T-cell (primary cell): ENCODE measurements at places on chromosomes 16 and 17.
A peak's percentile ranks its signal among the peaks of the same experiment; 100 is the strongest.

DNA sequence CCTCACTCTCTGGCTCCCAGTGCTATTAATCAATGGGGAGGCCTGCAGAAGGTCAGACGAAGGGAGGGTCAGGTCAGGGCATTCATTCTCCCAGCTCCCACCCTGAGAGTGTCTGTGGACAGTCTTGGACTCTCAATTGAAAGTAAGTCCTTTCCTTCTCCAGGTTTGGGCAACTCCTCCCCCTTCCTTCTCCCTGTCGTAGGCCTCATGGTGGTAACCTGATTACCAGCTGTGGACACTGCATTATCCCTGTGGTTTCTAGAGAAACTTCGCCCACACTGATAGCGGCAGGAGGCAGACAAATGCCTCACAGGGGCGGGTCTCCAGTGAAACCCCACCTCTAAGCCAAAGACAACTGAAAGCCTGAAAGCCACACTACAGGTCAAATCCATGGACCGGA, 57.7 kb upstream of the SLC25A19 start:
- DNase-seq: no peak

DNA sequence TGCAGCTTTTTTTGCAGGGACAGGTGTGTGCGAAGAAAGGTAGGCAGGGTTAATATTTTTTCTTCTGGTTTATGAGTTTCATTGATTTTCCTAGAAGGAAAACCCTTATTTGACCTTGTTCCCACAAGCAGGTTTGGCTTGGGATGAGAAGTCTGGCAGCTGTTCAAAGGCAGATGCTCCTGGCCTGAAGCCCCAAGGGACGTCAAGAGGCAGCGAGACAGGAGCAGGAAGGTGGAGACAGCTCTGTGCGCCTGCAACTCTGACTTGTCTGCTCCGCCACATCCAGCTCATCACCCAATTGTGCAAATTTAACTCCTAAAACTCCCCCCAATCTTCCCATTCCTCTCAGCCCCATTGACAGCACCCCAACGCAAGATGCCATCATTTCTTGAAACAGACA, 136.8 kb upstream of the XYLT1 start:
- DNase-seq: no peak

GRCh38 chr16:2473446-2473926, 1.4 kb upstream of the TBC1D24 start:
- DNase-seq: no peak

DNA sequence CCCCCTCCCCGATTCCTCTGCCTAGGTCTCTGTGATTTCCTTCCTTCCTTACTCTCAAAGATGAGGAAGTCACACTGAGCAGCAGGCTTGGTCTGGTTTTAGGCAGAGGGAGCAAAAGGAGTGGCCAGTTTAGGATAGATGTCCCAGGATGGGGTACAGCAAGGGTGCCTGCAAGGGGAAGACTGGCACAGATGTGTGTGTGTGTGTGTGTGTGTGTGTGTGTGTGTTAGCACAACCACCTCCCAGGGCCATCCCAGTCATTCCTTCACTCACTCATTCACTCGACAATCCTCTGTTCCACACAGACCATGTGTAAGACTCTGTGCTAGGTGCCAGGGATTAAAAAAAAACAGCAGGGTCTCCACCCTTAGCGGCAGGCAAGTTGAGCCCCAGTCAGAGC, 35.9 kb downstream of the TMEM132E start:
- no peak for DNase-seq

- no peak for DNase-seq
Measured at GRCh38 chr16:49250689-49251088, 30.9 kb downstream of the CBLN1 start.

DNA sequence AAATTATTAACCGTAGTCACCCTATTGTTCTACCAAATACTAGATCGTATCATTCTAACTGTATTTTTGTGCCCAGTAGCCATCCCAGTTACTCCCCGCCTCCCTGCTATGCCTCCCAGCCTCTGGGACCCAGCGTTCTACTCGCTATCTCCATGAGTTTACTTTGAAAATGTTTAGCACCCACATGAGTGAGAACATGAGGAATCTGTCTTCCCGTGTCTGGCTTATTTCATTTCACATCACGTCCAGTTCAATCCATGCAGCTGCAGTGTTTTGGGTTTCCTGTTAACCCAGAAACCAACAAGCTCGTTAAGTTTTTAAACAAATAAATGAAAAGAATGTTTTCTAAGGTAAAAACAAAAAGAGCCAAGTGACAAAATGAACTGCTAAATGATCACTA, 82.1 kb downstream of the VPS53 start:
- DNase-seq: no peak

- no peak for DNase-seq
Measured at GRCh38 chr17:57195785-57196460, 60.4 kb upstream of the MSI2 start.

GRCh38 chr16:30184096-30184890, 891 bp downstream of the CORO1A start:
- DNase-seq: peak; percentile 83

DNA sequence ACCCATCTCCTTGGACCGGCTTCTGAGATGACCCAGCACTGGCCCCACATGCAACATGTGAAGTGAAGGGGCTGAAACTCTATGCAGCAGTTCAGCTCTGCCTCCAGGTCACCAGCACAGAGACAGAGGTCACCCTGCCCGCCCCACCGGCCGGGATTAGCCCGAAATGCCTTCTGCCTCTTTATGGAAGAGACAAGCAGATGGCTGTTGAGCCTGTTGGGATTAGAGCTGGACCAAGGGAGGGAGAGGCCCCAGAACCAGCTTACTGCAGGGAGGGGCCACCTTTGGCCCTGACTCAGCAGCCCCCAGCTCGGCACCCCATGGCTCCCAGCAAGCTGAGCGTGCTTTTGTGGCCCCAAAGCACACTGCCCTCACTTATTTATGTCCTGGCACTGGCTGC, 5.7 kb downstream of the AIPL1 start:
- no peak for DNase-seq

GRCh38 chr17:11980813-11981212, 16.5 kb downstream of the ZNF18 start:
- DNase-seq: no peak

GRCh38 chr17:64051153-64051552, 30.7 kb upstream of the ICAM2 start:
- peak; percentile 25 for DNase-seq
